ENCODE measurements at places on chromosomes 5 and 9. TPM values are rescaled to one million over a fixed set of nuclear protein-coding genes. Genes with fewer than 3 reads are reported as not detected.

DNA sequence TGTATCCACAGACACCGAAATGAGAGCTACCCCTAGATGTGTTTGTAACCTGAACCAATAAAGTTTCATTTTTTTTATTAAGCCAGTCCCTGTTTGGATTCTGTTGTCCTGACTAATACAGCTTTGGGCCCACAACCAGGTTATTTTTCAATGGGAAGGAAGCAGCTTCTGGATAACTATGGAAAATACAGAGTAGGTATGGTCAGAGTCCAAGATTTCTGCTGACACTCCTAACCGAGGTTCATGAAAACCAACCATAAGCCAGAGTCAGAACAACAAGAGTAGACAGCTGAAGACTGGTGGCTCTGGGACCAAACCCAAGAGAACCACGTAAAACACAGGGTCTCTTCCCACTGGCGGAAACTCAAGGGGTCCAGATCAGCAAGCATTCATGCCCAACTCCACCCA lies 10.8 kb downstream of the KLF9 start:
- no peak for DNase-seq

DNA sequence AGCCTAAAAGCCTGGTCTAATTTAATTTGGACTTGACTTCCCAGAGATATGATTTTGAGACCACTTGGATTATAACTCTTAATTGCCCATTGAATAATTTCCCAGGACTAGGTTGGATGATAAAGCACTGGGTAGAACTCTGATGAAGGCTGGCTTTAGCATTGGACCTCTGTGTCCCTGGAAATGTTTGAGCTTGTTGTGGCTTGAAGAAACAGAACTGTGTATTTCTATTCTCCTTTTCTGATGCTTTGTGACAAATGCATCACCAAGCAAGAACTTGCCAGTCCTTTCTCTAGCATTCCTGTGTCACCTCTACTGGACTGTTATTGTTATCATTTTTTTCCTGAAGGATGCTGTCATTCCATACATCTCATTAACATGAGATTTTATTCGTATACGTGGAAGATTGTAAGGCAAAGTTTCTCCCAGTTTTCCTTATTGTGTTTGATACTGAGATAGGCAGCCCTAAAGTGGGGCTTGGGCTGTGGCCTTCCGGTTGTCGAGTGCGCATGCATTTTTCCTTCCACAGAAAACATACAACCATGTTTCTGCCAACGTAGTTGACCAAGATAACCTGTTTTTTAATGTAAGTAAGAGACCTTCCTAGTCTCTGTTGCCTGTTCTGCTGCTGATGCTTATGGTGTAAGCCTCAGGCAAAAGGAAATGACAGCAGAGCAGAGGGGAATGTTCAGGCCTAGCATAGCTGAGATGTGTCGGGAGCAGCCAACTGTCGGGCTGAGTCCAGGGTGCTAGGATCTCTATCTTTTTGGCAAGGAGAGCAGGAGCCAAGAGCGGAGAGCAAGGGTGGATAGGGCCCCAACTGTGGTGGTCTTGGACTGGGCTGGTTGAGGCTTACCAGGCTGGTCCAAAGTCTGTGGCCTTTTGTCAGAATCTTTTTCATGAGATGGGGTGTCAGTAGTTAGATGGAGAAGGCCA lies 2.3 kb downstream of the NTRK2 start:
- peak; percentile 70 for DNase-seq

DNA sequence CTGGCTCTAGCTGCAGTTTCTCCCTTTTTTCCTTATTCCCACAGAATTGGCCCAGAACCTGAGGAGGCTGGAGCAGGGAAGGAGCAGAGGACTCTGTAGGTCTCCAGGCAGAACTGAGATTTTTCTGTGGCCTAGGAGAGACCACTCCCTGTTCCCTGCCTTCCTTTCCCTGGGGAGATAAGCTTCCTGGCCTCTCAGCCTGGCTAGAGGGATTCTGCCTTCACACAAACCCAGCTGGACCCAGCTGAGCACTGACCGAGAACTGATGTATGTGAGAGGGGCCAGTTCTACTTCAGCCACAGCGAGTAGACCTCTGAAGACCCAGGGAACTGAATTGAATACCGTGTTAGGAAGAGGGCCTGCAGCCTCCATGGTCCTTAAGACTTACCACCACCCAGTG lies 48.0 kb downstream of the RUSC2 start:
- DNase-seq: no peak

The CBY3 gene
- 0.51 TPM for polyA plus RNA-seq

The LRRC19 gene
- polyA plus RNA-seq: 0.15 TPM

The GCNT4 gene
- 0.05 TPM for polyA plus RNA-seq

The CD14 gene
- 24.8 TPM for polyA plus RNA-seq

The SLC38A9 gene
- polyA plus RNA-seq: 14.8 TPM

The CDKN2B-AS1 gene
- polyA plus RNA-seq: 0.12 TPM

Data from muscle of back (tissue), 13 donors.